Fibroblast of the conjunctiva (primary cell): ENCODE measurements at places on chromosomes 6 and 20.
A peak's percentile ranks its signal among the peaks of the same experiment; 100 is the strongest.

DNA sequence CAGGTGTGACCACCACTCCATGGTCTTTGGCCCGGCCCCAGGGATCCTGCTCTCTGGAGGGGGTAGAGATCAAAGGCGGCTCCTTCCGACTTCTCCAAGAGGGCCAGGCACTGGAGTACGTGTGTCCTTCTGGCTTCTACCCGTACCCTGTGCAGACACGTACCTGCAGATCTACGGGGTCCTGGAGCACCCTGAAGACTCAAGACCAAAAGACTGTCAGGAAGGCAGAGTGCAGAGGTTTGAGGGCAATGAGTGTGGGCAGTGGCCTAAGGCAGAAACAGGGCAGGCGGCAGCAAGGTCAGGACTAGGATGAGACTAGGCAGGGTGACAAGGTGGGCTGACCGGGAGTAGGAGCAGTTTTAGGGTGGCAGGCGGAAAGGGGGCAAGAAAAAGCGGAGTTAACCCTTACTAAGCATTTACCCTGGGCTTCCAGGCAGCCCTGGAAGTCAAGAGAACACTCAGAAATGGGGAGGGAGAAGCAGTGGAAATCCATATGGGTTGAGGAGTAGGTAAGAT is 533 bp downstream of the CFB start:
- DNase-seq: no peak

- DNase-seq: no peak
These were observed 14.7 kb downstream of the MUCL3 start for GRCh38 chr6:30955367-30956042.

- DNase-seq: no peak
These were observed 16.9 kb upstream of the CSE1L start for GRCh38 chr20:49029203-49029602.

GRCh38 chr6:24926192-24926591 is 9.6 kb downstream of the RIPOR2 start:
- DNase-seq: no peak

- DNase-seq: peak; percentile 60
These were observed 43.3 kb downstream of the SLC2A10 start for GRCh38 chr20:46752728-46753127.

DNA sequence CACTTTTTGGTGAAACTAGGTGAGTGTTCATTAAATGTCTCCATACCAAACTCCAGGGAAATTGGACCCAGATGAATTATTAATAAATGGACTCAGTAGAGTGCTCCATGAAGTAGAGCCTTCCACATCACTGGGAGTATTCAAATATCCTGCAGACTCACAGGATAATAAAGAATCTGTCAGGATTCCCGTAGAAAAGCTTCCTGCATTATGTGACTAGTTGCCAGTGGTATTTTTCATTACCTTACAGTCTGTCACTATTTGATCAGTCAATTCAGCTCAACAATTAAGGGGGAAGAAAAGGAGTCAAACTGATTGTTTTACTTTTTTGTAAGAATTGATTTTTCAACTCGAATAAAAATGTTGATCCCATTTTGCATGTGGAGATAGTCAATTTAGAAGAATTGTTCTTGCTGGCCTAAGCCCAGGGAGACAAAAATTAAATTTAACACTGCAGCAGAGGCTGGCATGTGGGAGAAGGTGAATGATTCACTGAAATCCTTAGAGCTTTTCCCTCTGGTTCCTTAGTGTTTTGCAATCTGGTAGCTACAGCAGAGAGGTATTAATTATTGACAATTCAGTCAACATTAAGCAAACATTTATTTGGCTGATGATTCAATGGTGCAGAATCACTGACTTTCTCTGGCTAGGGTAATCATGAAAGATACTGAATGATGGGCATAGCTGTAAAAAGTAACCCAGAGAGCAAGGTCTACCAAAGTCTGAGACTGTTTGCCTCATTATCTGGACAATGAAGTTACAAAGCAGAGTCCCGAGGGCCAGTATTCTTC is 442.4 kb downstream of the CD83 start:
- no peak for DNase-seq
